Activated T-cell treated with anti-CD3 and anti-CD28 coated beads for 4 hours (primary cell): ENCODE measurements at places on chromosomes 2 and 18.

GRCh38 chr2:66567729-66568128 lies 132.8 kb downstream of the MEIS1 start:
- no peak for DNase-seq

DNA sequence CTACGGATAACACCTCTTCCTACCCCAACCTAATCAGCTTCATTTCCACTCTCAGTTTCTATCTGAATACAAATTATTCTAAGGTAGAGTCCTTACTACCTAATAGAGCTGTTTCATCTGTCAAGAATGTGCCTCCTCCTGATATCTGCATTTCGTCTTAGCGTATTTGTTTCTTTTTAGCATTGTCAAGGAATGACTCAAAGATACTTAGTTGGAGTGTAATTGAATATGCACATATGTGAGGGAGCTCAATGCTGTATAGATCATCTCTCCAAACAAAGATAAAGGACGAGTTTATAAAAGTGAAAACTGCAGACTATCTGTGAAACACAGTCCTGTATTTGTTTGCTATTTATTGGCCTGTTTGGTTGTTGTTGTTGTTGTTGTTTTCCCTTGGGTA lies 2059.4 kb upstream of the CELF4 start:
- DNase-seq: no peak

GRCh38 chr2:42904576-42904876 lies 112.1 kb upstream of the HAAO start:
- no peak for DNase-seq

DNA sequence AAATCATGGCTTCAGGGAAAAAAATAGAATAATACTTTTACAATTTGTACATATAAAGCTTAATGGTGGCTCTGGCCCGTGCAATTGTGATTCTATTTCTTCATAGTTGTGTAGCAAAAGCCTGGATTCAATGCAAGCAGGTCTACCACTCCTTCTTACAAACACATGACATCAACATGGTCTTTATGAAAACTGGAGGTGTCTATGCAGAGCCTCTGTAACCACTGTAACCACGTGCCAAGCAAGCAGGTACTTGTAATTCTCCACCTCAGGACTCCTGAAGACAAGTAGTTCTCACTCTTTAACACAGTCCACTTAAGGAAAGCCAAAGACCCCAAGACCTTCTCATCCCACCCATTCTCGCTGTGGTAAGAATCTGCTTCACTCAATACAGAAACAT lies 62.6 kb downstream of the METTL4 start:
- no peak for DNase-seq

DNA sequence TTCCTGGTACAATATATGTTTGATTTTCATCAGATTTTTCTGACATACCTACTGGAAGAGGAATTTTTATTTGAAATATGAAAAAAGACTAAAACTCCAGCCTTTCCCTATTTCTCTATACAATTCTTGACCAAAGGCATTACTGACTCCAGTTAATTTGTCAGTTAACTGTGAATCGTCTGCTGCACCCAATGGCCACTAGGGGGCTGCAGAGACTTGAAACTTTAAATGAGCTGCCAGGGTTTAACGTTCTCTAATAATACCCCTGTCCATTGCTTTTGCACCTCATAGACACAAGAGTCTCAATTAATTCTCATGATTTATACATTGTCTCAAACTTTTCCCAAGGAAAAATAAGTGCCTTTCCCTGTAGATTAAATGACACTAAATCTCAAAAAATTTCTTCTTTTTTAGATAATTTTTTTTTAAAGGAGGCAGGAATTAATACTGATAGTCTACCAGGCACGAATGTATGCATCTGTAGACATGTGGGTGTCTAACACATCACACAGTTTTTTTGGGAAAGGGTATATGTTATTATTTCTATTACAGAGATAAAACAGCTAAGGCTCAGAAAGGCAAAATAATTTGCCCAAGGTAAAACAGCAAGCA lies 1.8 kb upstream of the ALK start:
- peak; percentile 13 for DNase-seq

DNA sequence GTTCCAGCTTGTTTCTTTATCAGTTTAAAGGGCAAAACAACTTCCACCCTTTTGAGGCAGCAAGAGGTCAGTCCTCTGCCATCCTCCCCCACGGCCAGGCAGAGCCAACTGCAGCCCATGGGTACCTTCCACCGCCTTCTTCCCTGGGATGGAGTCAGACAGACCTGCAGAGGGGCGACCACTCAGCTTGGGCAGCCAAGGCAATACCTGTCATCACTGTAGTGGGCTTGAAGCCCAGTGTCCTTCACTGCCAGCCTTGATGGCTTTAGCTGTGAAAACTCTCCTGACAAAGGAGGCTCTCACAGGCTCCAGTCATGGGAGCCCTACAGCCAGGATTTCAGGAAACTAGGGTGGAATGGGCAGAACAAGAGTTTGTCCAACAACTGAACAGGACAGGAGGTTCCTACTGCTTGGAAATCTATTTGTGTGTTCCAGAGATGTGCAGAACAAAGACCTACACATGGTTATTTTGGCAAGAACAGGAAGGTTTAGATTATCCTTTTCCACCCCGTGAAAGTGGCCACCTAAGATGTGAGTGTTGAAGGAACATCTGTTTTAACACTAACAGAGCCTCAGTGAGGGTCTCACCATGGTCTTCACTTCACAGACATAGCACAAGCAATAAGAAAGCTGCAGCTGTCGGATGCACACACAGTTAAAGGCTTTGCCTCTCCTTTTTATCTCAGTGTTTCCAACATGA lies 93.9 kb upstream of the RMDN2 start:
- no peak for DNase-seq

DNA sequence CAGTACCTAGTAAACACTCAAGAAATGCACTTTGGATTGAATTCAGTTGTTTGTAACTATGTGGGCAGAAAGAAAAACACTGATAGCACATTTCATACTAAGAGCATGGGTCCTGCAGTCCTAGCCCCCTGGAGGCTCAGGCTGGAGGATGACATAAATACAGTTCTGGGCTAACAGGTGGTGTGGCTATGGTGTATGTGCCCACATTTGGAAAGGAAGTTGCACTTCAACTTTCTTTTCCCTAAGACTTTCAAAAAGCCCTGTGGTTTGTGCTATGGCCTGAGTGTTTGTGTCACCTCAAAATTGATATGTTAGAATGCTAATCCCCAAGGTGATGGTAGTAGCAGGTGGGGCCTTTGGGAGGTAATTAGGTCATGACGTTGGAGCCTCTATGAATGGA lies 218.2 kb downstream of the CDCA7 start:
- DNase-seq: no peak

DNA sequence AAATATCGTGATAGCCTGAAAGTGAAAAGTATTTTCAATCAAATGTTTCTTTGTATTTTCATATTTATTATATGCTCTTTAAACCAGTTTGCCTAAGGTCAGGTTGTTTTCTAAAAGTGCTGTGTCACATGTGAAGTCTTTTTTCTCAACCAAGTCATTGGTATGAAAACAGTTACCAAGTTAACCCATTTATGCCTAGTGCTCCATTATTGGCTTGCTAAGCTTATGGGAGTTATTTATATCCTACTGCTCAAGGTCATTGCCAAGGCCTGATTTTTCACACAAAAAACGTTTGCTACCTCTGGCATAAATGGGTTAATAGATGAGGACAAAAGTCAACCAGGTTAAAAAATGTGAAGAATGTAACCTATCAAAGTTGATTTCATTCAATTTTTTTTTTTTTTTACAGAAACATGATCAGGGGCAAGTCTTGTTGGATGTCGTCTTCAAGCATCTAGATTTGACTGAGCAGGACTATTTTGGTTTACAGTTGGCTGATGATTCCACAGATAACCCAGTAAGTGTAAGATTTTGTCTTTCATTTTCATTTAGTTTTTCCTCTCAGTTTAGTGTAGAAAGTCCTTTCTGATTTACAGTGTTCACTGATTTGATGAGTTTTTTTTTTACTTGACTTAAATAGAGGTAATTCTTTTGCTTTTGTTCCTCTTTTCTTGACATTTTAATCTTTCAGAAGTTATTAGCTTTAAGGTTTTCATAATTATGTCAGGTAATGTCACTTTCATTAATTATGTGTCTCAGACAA lies 102.6 kb downstream of the PTPN4 start:
- DNase-seq: no peak

GRCh38 chr2:232903989-232904388 lies 33.9 kb downstream of the SNORC start:
- DNase-seq: no peak

- no peak for DNase-seq
Measured at GRCh38 chr18:56168049-56168781, 470.2 kb downstream of the TXNL1 start.

DNA sequence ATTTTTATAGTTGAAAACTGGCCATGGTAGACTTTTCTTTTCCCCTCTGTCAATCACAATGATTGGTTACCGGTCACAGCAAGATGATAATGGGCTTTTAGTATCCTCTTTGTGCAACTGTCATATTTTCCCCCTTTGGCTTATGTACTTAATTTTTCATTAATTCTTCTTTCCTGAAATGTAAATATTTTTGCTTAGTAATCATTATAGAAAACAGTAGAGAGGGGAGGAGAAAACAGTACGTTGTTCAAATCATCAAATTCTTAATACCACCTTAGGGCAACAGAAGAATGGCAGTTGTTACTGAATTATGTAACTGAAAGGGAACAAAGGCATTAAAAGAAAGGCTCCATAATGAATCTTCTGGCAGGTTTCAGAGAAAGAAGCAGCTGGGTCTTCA lies 699.0 kb downstream of the METTL4 start:
- no peak for DNase-seq

- no peak for DNase-seq
Measured at GRCh38 chr2:2600366-2600765, 269.3 kb upstream of the MYT1L start.

- no peak for DNase-seq
Measured at GRCh38 chr2:223051693-223052289, at the start of gene KCNE4. TSS of gene KCNE4 (plus strand) at chr2:223052190. CDS start at chr2:223052831, 641 bp downstream.

DNA sequence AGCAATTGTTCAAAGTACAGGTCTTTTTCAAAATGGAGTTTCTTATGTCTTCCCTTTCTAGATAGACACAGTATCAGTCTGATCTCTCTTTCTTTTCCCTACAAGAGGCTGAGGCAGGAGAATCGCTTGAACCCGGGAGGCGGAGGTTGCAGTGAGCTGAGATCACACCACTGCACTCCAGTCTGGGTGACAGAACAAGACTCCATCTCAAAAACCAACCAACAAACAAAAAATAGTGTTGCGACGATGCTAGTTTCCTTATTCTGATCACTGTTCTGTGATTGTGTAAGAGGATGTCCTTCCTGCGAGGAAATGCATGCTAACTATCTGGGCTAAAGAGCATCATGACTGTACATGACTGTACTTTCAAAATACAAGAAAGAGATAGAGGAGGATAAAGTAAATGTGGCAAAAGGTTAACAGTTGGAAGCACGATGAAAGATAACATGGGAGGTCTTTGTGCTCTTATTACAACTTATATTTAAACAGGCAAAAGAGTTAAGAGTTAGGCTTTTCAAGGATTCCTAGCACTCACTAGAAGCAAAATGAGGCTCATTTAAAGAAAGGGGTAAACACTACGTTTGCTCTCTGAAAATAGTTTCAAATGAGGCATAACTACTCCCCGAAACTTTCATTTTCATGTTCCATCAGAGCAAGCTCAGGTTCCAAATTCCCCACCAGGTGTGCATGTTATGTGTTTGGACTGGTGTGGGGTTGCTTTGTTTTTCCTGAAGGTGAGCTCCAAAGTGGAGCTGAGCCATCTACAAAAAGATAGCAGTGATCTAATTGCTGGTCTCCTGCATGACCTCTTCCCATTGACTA lies 23.8 kb downstream of the SOWAHC start:
- no peak for DNase-seq

DNA sequence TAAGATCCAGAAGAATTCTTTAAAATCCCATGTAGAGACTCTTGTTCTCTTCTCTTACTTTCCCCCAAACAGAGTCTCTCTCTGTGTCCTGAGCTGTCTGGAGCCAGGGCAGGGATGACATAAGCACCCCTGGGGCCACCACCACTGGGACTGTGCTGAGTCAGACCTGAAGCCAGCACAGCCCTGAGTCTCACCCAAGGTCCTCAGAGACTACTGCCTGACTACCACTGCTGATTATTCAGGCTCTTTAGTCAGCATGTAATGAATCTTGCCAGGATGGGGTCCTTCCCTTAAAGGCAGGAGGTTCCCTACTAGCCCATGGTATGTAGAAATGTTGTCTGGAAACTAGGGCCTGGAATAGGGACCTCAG lies 34.9 kb upstream of the DYNC1I2 start:
- DNase-seq: no peak

DNA sequence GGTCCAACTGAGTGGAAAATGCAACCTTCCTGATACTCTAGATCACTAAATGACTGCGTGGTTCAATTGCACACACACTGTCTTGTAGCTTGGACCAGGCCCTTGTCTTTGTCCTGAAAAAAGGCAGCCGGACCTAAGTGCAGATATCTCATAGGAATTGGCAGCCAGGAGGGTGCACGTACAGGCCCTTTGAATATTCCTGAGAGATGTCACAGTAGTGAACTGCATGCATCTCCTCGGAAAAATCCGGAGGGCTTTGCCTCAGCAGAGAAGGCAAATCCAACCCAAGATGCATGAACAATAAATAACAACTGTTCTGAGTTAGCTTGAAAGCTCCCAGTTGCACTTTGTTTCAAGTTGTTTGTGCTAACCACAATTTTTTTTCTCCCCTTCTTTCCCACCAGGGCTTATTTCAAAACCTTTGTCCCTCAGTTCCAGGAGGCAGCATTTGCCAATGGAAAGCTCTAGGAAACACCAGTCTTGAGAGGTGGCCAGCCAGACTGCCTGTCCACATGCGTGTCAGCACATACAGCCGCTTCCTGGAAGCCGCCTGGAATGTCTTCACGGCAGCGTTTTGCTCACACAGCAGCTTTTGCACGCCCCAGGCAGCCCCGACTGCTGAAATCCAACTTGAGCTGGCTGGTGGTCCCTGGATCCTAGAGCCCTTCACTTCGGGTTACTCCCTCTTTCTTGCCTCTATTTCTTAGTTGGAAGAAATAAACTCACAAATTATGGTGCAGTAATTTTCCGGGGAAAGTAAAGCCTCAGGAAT lies 54.4 kb upstream of the FOSL2 start:
- DNase-seq: no peak

DNA sequence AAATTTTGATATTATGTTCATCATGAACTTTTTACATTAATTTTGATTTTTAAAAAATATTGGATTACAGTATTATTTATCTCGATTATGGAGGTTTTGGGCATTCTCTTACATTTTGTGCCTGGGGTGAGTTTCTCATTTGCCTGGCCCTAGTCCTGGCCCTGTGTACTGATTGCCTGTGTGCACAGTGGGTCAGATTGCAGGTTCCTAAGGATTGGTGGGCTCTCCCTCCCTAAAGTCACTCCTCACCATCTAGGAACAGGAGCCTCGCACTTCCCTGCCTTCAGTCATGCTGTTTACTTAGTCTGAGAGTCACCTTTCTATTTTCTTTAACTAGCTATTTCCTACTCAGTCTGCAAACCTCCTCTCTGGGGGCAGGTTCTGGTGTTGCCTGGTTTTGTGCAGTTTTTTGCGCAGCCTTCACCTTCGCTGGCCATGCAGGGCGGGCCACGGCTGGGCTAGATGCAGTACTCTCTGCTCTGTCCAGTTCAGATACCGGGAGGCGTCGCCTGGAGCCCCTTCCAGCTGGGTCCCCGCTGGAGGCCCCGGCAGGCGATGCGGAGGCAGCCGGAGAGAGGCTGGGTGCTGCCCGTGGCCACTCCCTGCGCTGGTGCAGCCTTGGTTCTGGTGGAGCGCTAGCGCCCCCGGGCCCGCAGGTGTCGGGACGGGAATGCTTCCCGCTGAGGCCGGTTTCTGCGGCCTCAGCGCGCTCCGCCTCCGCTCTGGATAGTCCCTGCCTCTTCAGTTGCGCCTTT lies 23.3 kb upstream of the MC5R start:
- DNase-seq: no peak
